ENCODE measurements at places on chromosomes 2 and 18.

DNA sequence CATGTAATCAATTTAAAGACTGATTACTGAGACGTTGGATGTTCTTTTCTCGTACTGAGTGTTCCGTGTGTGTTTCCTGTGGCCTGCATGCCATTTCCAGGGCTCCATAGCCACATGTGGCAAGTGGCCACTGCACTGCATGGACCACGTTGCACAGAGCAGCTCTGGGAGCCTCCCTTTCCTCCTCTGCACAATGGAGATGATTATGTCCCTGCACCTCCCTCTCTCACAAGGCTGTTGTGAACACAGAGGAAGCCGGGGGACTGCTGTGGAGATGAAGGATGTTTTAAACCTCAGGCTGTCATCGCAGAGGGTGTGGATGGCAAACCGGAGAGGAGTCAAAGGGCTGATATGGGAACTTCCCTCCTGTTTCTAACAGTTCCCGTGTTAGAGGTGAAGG, 87.7 kb downstream of the TGOLN2 start:
- DNase-seq = no peak

GRCh38 chr2:210961249-210961648, 404.9 kb downstream of the CPS1 start:
- DNase-seq = no peak

DNA sequence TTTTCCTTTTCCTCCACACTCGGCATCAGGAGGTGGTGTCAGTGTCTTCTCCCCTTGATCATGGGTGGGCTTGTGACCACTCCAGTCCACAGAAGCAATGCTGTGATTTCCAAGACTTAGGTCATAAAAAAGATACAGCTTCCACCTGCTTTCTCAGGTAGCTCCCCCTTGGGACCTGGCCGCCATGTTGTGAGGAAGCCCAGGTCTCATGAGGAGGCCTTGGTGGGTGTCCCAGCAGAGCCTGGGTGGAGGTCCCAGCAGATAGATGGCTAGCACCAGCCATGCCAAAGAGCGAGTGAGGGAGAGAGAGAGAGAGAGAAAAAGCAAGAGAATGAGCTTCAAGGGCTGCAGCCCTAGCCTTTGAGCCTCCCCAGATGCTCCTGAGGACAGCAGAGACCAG, 16.0 kb downstream of the SLC66A2 start:
- no peak for DNase-seq

DNA sequence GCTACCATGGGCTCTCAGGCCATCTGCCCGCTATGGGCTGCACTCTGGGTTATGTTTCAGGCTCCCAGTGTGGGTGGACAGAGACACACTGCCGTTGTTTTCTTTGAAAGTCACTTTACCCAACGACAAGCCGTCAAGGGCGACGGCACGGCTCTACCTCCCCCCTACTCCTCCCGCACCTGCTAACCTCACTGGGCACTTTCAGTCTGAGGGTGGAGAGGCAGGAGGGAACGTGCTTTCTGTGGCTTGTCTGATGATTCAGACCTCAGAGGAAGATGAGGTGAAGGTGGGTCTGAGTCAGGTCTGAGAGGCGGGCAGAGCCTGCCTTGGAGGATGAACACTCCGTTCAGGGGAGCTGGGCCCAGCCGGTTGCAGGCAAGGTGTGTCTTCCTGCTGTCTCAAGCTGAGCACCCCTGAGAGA, 147.6 kb upstream of the HDAC4 start:
- no peak for DNase-seq

GRCh38 chr2:129778584-129778877, 200.9 kb upstream of the RAB6C start:
- no peak for DNase-seq

DNA sequence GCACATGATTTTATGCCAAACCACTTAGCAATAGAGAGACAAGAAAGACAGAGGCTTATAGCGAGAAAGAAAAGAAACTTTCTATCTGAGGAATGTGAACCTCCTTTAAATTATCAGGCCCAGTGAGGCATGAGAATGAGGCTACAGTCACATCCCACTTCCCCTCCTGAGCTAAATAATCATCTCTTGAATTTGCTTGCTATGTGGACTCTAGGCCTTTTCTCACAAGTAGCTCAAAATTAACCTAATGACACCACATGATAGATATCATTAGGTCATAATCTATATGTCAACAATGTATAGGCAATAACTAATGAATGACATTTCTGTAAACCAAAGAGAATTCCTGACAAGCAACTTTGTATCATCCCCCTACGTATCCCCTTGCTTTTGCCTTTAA, 301.5 kb upstream of the MGAT5 start:
- no peak for DNase-seq

GRCh38 chr2:213766062-213766461, 481.8 kb downstream of the SPAG16 start:
- DNase-seq = no peak

GRCh38 chr2:26178746-26179436, 6.0 kb downstream of the GAREM2 start:
- DNase-seq = peak; percentile 61

DNA sequence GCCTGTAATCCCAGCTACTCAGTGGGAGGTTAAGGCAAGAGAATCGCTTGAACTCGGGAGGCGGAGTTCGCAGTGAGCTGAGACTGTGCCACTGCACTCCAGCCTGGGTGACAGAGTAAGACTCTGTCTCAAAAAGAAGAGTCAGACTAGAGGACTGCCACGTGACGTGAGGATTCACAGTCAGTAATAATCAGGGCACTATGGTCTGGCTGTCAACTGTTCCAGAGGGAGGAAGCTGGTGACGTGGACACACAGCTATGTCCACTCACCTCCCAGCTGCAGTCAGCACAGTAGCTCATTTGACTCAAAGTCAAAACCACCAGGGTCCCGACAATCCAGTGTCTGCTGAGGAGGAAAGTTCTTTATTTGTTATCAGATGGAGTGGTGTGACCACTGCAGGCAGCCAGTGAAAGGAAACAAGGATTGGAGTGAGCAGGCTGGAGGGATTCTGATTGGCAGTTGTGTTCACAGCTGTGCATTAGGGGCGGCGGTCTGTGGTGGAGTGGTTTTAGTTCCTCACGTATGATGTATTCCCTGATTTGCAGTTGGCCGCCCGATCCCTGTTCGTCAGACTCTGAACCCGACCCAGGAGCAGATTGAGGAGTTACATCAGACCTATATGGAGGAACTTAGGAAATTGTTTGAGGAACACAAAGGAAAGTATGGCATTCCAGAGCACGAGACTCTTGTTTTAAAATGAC, 37.9 kb downstream of the MOGAT1 start:
- peak; percentile 95 for DNase-seq

DNA sequence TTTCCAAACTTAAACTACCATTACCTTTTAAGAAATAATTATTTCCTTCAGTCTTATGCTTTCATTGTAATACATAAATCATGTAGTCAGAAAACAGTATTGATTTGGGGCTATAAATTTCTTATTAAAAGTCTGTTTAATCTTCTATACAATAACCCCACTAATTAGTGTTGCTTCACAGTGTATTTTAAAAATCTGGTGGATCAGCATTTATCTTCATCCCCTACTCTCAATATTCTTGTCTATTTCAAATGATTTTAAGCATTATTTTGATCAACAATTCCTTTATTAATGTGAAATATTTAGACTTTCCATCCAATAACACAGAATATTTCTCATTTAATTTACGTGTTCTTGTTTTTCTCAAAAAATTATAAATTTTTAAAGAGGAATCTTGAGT, 32.5 kb upstream of the SDC1 start:
- no peak for DNase-seq

DNA sequence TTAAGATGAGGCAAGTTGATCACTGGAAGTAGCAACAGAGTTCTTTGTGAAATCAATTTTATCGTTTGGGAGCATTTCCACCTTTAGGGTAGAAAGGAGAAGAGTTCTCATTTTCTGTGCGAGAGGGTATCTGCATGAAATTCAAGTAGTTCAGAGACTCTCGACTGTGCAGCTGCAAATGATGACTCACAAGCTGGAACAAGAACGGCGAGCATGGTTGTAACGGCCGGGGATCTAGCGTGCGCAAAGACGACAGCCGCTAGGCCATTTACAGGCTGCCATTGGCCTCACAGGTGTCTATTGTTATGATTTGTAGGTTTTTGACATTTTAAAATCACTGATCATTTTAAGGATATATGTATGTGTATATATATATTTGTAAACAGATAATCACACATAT, 5.2 kb downstream of the KLHL29 start:
- DNase-seq = no peak

DNA sequence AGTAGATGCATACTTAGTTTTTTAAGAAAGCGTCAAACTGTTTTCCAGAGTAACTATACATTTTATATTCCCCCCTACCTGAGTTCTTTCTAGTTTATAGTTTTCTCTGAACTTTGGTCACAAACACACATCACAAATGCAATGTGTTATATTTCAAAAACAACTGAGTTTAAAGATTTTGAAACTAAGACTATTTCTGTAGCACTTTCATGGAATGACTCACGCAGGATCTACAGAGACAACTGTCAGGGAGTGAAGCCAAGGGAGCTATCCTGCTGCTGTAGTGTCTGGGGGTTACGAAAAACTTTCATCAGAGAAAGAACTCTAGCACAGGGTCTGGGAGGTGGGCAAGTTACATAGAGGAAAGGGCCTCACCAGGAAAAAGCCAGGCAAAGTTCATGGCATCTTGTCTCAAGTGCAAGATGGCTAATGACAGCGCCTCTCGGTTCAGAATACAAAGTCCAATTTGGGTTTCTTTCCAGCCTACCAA, 66.8 kb downstream of the UXS1 start:
- DNase-seq = no peak

DNA sequence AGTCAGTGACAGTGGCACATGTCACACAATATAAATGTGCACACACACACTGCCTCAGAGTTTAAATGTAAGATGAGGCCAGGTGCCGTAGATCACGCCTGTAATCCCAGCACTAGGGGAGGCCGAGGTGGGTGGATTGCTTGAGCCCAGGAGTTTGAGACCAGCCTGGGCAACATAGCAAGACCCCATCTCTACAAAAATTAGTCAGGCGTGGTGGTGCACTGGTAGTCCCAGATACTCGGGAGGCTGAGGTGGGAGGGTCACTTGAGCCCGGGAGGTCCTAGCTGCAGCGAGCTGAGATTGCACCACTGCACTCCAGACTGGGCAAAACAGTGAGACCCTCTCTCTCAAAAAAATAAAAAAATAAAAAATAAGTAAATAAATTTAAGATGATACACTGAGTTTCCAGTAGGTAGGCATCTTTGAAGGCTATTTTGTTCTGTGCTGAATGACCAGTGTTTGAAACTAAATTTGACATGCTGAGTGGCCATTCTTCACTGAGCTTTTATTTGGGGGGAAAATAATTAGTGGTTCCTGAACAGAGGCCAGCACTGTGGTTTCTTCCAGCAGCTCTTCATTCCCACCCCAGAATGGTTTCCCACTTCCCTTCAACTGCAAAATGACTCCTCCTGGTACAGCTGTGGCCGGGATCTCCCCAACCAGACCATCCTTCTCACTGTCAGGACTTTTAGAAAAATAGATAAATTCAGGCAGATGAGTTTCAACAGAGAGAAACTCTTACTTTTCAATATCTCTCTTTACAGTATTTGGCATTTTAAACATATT, 44.9 kb downstream of the PSMG2 start:
- DNase-seq = no peak

- DNase-seq = peak; percentile 98
Observed at GRCh38 chr2:214019229-214019972, 391.5 kb upstream of the VWC2L start.

DNA sequence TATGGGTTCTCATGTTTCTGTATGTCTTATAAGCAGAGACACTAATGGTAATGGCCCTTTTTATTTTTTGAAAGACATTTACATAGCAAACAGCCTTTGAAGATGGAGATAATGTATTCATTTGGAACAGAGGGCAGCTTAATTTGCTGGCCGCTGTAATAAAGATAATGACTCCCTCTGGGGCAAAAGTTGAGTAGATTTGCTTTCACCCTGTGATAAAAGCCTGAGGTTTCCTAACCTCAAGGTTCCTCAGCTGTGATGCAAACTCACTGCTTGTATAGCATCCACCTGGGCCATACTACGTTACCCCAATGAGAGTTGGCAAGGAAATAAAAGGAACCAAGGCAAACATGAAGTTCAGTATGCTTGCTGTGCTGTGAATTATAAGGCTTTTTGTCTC, 54.8 kb downstream of the TEX51 start:
- no peak for DNase-seq
